GM06990 (cell line): ENCODE measurements at places on chromosomes 5 and 9.
A peak's percentile ranks its signal among the peaks of the same experiment; 100 is the strongest.

DNA sequence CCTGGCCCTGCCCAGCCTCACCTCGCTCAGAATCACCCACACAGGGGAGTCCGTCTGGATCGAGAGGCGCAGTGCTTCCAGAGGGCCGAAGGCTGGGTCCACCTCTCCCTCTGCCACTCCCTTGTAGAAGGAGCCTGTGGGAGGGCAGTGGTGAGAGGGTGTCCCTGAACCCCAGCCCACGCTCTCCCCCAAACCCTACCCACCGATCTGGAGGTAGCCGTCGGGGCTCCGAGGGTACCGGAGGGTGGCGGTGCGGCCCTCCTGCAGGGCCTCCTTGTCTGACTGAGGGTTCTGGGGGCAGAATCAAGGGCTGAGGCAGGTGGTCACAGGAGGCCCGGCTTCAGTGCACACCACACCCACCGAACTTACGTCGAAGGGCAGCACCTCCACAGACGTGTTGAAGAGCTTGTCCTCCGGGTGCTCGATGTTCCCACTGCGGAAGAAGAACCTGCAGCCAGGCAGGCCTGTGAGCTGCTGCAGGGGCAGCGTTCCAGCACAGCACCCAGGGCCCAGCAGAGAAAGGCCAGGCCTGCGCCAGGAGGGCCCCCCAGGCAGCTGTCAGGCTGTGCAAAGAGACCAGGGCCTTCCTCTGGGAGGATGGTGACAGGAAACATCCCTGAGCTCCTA is 4.5 kb downstream of the LTC4S start:
- no peak for DNase-seq

DNA sequence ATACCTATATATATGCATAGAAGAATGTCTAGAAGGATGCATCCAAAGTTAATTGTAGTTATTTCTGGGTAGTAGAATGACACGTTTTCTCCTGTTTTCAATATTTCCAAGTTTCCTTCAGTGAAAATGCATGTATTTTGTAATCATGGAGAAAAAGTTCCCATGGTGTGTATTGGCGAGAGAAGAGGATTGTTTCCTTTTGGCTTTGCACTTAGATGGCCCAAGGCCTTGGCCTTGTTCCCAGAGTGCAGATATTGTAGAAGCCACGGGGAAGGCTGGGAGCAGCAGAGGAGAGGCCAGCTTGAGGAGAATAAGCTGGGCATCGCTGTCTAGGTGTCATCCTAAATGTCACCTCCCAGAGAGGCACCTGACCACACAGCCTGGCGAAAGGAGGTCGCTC is 44.0 kb downstream of the IRF1 start:
- DNase-seq, result no peak

DNA sequence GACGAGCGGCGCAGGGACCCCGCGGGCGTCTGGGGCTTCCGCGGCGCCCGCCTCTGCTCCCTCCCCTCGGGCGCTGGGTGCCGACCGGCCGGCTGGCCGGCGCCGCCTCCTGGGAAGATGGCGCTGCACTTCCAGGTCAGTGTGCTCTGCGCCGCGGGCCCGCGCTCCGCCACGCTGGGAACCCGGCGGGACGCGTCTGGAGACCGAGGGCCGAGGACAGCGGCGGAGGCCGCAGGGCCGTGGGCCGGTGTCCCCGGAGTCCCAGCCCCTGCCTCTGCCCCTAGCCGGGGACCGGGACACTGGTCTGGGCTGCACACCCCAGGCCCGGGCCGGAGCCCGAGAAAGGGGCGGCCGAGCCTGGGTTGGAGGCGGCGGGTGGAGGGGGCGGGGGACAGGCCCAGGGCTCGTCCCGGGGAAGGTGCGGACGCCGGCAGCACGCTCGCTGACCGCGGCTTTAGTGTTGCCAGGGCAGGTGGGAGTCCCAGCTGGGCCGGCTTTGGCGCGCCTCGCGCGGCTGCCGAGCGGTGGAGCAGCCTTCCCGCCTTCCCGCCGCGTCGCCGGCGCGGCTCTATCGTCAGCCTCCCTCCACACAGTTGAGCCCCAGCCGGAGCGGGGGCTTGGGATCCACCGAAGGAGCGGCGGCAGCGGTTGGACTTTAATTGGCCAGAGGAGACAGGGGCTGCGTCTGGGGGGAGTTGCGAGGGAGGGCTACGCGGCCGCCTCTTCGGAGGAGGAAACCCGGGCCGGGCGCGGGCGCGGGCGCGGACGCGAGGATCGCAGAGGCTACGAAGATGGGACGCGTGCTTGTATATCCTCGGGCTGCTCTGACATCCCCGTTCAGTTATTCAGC is at the start of gene RANBP17:
Gene RANBP17, plus strand, starts transcription at position 102 of the 850 bp plus-strand sequence.
- DNase-seq, result peak; percentile 70

- peak; percentile 7 for DNase-seq
Measured at GRCh38 chr5:66814146-66814991, 218.2 kb downstream of the MAST4 start.

DNA sequence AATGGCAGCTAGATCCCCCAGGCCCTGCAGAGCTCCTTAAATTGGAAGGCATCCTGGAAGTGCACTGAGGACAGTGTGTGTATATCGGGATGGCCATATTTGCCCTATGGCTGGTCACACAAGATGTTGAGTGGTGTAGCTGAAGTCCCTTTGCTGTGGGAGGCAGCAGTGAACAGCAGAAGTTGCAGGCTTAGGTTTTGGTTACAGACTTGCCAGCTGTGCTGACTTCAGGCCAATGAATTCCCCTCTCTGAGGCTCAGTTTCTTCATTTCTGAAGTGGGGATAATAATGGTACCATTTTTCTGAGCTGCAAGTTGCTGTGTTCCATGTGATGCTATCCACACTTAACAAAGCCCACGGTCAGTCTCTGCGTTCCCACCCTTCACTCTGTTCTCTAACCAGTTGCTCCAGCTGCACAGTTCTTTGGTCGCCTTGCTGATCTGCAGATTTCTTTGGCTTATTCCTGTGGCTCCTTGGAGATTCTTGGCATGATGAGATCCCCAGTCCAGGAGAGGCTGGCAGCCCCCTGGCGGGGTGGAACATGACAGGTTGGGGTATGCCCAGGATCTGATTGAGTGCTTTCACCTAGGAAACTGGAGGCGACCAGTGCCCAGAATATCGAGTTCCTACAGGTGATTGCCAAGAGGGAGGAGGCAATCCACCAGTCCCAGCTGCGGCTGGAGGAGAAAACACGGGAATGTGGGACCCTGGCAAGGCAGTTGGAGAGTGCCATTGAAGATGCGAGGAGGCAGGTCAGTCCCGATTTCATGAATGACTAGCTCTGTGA is 6.5 kb upstream of the GLE1 start:
- DNase-seq, result no peak
